ENCODE measurements at places on chromosomes 3 and 15.

GRCh38 chr3:46479696-46480095, 15.0 kb upstream of the LTF start:
- DNase-seq, result no peak

- DNase-seq, result no peak
These were observed 279.7 kb downstream of the LPP start for GRCh38 chr3:188433521-188434150.

GRCh38 chr15:71002316-71002715, 109.7 kb downstream of the LRRC49 start:
- no peak for DNase-seq

GRCh38 chr3:120450600-120451271, at the start of gene FSTL1:
FSTL1 (minus strand) TSS chr3:120450992; CDS start chr3:120450746, 246 bp downstream.
- DNase-seq, result peak; percentile 81

DNA sequence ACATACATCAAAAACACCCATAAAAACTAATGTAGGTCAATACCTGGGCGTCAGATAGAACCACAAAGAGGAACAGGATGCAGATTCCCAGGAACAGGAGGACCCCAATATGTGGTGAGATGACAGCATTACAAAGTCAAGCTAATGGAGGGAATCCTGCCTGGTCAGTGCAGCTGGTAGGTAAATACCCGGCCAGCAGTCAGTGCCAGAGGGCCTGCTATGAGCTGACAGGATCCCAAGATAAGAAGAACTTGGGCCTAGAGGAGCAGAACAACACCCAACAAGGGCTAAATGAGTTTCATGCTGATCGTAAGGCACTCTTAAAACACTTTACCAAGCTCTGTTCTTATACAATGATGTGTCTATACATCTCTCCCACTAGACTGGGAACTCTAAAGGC, 61.2 kb upstream of the KCNMB2 start:
- DNase-seq, result no peak

- no peak for DNase-seq
These were observed 20.7 kb upstream of the CTNNB1 start for GRCh38 chr3:41178576-41178975.

DNA sequence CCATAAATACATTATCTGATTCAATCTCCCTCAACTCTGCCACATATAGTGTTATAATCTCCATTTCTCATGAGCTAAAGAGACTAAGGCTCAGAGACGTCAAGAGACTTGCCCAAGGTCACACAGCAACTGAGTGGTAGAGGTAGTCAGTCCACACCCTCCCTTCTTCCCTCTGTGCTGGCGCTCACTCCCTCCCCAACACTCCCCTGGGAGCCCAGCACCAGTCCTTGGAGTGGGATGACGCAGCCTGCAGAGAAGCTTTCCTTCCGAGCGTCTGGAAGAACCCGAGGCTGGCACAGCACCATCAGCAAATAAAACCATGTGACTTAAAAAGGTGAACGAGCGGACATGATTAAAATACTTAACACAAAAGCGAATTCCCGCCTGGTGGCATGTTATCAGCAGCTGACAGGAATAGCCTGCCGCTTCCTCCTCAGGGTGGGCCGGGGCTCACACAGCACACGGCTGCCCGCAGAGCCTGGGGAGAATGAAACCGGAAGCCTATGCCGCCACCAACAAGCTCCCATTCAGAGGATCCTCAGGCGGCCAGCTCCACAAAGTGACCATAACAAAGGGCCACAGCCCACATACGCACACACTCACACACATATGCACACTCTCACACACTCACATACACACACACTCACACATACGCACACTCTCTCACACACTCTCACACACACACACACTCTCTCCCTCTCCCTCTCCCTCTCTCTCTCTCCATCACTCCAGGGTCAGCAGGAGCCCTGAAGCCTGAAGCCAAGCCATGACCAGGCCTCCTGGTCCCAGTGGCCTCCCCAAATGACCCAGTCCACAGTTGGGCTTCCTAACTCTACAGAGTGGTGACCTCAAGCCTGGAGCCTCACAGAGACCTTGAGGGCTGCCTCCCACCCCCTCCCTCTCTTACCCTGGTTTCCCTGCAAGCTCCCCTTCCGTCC, 120.5 kb downstream of the XXYLT1 start:
- DNase-seq, result peak; percentile 66

GRCh38 chr3:46922871-46923558, 45.5 kb downstream of the PTH1R start:
- DNase-seq, result no peak

DNA sequence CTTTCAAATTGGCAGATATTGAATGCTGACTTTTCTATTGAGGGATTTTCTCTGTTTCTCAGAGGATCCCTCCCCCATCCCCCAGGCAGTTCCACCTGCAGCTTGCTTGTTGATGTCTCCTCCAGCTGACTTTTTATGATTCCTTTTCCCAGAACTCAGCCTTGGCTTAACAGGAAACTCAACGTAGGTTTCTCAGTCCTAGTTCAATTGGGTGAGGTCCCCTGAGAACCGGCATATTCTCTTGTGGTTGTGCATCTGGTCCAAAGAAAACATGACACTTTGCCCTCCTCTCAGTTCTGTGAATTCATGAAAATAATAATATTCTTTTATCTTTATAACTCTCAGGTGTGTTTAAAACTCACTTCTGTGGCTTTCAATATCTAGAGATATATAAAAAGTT, 1222.1 kb downstream of the OTOL1 start:
- DNase-seq, result no peak

GRCh38 chr3:120129718-120130513, 35.7 kb upstream of the GSK3B start:
- DNase-seq, result no peak

DNA sequence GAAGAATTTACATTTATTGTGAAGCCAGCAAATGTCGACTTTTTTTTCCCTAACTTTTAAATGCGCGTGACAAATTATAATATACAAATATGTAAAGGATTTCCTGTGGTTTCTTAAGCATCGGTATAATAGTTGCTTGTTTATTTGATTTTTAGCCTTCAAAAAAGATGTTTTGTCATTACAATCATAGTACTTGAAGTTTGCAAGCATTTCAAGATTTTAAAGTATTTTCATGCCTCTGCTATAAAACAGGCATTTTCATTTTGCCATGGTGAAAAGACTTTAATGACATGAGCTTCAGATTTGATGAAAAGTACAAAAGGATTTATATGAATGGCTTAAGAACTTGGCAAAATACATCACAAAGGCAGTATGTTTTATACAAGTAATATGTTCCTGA, 9.4 kb upstream of the P2RY12 start:
- no peak for DNase-seq

- no peak for DNase-seq
These were observed 23.8 kb upstream of the SNX22 start for GRCh38 chr15:64127521-64128270.

DNA sequence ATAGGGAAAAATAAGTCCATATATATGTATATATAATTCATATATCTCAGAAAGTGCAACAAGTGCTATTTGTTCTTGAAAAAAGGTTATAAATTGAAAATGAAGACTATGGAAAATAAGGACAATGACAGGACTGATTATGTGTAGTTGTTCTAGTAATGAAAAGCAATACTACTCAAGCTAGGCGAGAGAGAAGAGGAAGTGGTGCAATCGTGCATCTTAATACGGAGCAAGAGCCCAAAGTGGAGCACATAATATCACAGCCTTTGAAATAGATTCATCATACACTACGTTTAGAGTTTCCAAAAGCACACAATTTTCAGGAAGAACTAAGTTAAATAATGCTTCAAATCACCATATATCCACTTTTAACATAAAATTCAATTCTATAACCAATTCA, 87.9 kb downstream of the ULK4 start:
- no peak for DNase-seq

- no peak for DNase-seq
These were observed 21.8 kb upstream of the SLC25A38 start for GRCh38 chr3:39361252-39361927.

DNA sequence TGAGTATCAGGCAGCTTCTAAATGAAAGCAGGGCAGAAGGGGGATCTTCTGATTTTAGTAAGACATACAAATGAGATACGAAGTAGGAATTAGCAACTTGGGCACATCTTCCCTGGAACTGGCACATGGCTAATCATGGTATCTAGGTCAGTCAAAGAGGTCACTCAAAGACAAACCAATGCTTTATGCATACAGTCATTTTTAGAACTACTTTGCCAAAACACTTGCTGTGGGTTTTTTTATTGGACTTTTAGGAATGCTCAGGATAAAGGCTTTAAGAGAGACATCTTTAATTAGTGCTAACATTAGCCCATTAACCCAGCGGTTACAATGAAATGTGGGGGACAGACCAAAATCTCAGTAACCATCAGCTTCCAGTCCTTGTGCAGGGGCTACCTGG, 51.7 kb downstream of the GPR176 start:
- no peak for DNase-seq

DNA sequence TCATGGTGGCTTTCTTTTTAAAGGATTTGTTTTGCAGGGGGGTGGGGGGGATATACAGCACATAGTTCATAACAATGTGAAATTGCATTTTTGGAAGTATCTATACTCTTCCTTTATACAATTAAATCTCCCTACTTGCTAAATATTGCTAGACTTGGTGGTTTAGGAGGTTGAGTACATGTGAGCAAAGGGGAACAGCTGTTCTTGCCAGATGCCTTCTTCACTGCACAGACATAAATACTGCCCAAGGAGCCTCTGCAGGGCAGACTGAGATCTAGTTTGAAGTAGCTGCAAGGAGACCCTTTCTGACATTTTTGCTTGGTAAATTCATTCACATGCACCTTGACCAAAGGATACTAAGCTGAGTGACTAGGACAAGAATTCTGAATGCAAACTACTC, 228.6 kb upstream of the IL12A start:
- DNase-seq, result no peak

DNA sequence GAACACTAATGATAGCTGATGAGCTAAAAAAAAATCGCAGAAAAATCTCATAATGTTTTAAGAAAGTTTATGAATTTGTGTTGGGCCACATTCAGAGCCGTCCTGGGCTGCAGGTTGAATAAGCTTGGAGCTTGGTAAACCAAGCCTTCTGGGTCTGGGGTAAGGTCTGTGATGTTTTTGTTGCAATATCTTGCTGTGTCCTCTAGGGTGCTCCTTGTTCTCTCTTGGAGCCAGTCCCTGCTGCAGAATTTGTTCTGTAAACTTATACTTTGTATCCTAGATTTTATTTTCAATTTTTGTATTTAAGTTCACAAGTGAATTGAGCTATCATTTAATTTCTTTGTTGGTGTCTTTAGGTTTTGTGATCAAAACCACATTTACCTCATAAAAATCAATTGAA, 143.7 kb downstream of the NR1D2 start:
- DNase-seq, result no peak

DNA sequence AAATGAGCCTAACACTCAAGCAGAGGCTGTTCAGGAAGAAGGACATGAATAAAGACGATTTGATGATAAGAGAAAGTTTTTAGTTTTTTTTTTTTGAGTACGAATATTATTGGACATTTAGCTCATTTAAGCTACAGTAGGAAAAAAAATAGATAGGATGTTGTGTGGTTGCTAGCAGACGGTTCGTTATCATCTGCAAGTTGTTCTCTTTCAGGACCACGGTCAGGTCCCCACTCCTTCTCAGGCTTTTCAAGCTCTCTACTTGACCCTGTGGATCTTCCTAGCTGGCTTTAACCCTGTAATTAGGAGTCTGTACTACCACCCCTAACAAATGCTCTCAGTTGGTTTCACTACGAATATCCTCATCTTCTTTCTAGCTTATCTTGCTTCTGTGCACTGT, 1.1 kb downstream of the KCNH8 start:
- no peak for DNase-seq

GRCh38 chr3:54527953-54528352, 399.9 kb downstream of the LRTM1 start:
- peak; percentile 24 for DNase-seq

DNA sequence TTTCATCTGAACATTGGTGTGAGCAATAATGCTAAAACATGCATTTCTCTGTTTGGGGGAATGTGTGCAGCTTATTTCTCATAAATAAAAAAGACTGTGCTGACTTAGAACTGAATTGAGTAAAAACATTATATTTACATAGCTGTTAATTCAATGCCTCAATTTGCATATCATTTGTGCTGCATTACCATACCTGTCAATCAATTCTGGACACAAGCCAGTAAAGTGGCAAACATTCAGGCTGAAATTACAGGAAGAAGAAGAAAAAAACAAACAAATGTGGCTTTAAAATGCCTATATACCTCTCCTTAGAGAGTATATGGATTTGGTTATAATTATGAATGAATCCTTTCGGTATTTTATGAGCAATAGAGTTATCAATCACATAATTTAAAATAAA, 380.1 kb upstream of the GBE1 start:
- no peak for DNase-seq

DNA sequence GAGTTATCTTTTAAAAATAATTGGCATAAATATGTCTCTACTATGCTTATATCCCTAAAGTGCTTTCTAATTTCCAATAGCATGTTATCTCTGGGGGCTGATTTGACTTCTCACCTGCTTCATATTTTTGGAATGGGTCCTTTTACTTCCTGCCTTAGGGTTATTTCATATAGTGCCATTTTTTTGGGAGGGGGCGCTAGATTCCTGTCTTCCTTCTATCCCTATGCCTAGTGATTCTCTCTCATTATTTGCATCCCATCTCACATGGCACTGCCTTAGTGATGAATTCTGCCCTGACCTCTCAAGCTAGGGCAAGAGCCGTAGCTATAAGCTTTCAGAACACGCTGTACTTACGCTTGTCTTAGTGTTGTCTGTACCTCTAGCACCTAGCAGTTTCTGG, 150.3 kb upstream of the SLITRK3 start:
- no peak for DNase-seq

DNA sequence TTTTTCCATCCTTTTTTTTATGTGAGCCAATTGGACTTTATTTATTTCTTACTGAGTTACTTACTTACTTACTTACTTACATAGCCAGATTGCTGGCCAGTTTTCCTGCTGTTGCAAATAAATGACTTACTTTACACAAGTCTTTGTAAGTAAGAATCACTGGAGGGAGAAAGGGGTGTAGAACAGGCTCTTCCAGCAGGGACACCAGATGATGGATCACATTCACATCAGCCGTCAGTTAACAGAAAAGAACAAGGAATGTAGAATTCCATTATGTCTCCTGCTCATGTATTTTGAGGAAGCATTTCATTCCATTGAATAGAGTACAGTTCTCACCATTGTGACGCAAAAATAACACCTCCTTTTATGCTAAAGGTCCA, 188.6 kb downstream of the FNDC3B start:
- no peak for DNase-seq

GRCh38 chr15:56586206-56586605, 121.3 kb upstream of the MNS1 start:
- no peak for DNase-seq

DNA sequence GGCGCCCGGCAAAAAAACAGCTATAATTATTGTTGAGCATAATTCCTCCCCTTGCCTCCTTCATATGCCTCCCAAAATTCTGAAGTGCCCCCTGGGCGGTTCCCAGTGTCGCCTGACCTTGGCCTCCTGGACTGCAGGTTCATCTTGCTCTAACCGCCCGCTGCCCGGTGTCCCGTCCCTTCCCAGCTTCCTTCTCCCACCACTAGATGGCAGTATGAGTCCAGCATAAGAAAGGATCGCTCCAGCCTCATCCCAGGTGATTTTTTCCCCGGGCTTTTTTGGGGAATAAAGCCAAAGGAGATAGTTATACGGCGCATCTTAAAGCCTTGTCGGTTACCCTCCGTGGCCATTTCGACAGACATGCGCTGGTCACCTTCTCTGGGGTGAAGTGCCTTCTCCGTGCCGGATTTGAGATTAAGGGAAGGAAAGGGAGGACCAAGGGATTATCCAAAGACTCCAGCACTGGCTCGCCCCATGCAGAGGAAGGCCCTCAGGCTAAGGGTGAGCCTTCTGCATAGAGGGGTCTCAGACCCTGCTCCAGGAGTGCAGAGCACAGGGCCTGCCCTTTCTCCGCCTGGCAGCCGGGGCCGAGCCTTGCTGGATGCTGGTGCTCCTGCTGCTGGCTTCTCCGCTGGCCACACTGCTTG, 45.8 kb upstream of the TRA2B start:
- peak; percentile 39 for DNase-seq
